ENCODE measurements at places on chromosomes 16 and 17.

GRCh38 chr17:11539637-11540036 is 58.6 kb upstream of the DNAH9 start:
- no peak for DNase-seq

DNA sequence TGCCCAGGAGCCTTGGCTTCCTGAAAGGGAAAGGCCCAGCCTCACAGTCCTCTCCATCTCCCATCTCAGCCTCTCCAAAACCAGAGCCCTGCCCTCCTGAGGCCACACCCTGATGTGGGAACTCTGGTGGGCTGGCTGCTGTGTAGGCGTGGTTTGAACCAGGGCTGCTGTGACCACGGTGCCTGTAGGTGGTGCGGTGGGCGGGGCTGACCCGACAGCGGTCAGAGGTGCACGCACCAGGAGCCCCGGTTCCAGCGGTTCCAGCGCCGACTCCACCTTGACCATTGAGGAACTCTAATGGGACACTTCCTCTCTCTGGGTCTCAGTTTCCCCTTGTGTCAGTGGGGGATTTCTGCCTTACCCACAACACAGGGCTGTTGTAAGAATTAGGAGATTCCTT is 2.4 kb downstream of the RAP1GAP2 start:
- DNase-seq = no peak

DNA sequence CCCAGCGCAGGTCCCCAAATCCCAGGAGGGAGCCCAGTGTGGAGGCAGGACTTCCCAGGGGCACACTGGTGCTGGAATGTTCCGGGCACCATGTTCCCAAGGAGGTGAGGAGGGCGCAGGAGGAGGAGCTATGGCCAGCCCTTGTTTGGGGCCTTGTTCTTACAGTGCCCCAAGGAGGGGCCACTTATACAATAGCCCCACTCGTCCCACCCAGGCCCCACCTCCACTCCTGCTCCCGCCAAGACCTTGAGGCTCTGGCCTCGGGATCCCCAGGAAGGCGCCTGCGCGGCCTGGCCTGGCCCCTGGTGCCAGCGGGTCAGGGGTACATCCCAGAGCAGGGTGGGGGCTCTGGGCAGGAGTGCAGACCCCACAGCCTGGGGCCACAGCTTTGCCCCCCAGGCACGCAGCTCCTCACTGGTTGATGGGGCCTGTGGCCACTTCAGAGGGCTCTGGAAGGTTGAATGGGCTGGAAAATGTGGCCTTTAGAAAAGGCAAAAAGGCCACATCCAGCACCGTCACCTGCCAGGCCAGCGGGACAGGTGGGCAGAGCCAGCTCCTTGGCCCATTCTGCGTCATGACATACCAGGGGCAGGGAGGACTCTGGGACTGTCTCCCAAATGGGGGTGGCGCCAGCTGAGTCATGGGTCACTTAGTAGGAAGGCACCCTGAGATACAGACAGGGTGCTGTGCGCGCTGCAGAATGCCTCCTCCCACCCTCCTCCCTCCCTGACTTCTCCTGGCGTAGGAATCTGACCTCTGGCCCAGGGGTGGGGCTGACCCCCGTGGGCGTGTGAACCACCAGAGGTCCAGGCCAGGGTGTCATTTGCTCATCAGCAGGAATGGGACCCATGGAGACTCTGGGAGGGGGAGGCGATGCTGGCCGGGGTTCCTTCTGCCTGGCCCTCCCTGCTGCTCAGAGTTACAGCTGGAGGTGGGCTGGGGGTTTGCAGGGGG is 32.3 kb upstream of the PVALEF start:
- DNase-seq = no peak

- no peak for DNase-seq
Observed at GRCh38 chr16:81060576-81061306, 16.3 kb downstream of the C16orf46 start.

- no peak for DNase-seq
Observed at GRCh38 chr17:50349243-50349600, 3.3 kb downstream of the XYLT2 start.

DNA sequence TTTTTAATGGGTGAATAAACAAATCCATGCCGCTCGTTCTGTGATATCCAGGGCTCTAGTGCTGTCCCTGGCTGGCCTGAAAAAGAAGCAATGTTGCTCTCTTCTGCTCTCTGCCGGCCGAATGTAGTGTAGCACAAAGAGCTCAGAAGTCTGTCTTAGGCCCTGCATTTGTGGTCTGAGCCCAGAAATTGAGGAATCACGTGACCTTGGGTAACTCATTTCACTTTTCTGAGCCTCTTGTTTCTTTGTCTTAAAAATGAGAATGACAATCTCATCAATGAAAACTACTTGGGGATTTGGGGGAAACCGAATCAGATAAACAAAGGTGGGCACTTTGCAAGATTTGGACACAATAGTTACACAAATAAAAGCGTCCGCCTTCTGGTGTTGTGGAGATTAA is 381.6 kb upstream of the ASIC2 start:
- no peak for DNase-seq

DNA sequence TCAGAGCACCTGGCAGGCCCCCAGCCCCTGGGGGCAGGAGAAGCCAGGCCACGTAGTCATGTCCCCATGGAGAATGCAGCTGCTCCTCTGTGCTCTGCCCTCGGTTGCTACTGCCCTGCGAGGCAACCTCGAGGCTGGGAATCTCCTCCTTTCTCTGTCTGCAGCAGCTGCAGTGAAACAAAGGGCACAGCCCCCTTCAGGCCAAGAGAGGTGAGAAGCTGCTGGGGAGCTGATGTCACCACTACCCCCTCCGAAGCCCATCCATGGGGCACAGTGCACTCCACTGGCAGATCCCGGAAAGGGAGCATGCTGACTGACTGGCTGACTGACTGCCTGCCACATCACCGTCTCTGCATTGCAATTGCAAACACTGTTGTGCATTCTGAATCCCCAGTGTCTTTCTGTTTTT is 103.7 kb downstream of the GRIN2A start:
- DNase-seq = no peak

GRCh38 chr17:15659236-15659635 is 24.9 kb downstream of the TRIM16 start:
- no peak for DNase-seq

GRCh38 chr17:31386542-31387075 is 4.9 kb upstream of the RAB11FIP4 start:
- no peak for DNase-seq

GRCh38 chr17:45936610-45937009 is 42.3 kb downstream of the MAPT start:
- DNase-seq = no peak

DNA sequence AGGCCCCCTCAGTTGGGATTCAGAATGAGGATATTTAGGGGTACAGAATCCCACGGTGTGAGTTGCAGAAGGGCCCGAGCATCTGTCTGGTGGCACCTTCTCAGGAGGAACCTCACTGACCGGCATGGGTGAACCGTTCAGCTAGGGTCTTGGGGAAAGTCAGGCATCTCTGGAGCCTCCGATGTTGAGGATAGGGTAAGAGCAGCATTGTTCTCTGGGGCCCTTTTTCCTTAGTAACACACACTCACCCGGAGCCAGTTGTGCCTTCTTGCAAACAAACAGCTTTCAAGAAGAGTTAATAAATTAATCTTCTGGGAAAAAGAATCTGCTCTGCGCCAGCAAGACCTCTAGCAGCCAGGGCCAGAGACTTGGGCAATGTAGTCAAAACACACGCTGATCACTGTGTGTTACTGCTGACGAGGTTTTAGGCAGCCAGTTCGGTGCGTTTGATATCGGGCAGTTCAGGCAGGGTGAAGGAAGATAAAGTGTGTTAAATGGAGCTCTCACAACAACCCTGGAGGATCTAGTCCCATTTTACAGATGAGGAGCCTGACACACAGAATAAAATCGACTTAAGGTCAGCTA is 48.9 kb downstream of the MSI2 start:
- no peak for DNase-seq

DNA sequence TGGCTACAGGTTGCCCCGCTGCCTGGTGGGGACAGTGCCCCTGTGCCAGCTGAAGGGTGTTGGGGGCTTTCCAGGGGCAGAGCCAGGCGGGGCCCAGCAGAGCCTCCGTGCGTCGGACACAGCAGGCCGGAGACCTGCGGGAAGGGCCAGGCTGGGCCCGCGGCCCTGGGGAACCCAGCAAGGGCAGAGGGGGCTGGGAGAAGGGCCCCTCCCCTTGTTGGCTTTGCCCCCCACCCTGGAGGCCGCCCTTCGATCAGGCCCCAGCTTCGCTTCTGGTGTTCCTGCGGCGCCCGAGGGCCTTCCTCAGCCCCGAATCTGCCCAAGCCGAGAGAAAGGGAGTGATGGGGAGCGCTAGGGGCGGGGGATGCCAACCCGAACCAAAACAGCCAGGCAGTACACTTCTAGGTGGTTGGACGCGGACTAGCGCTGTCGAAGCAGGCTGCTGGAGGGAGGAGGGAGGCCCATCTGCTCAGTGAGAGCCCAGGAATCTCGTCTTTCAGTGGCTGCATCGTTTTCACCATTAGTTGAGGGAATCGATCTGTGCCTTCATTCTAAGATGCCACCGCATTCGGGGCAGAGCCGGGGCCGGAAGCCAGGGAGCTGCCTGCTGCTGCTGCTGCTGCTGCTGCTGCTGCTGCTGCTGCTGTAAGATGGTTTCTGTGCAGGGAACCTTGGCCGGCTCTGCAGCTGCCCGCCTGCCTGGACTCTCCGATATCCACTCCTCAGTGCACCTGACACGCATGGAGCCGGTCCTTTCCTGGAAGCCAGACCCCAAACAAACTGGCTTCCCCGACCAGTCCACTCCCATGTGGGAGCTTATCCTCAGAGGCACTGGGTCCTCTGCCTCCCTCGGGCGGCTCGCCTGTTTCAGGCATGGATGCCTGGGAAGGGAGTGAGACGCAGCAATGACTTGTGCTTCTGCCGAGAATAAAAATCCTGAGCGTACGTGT is 1.7 kb downstream of the JPH3 start:
- no peak for DNase-seq

All from D721Med (cell line).